CD4-positive, alpha-beta T cell treated with Interleukin-4 for 4 hours (primary cell): ENCODE measurements at places on chromosomes 4 and X.

DNA sequence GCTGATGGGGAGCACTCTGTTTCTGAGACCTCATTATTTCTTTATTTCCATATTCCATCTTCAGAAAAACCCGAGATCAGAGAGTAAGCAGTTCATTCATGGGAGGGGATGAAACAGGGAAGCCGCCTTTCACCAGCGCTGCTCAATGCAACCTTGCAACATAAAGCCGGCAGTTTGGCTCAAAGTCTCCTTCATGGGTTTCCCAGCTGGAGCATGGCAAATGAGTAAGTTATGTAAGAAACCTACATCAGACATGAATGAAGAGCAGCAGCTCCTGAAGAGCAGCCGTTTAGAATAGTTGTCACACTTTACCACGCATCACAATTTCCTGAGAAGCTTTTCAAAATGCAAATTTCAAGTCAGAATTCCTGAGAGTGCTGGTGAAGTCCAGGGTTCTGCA lies 578.8 kb downstream of the FSTL5 start:
- no peak for DNase-seq

DNA sequence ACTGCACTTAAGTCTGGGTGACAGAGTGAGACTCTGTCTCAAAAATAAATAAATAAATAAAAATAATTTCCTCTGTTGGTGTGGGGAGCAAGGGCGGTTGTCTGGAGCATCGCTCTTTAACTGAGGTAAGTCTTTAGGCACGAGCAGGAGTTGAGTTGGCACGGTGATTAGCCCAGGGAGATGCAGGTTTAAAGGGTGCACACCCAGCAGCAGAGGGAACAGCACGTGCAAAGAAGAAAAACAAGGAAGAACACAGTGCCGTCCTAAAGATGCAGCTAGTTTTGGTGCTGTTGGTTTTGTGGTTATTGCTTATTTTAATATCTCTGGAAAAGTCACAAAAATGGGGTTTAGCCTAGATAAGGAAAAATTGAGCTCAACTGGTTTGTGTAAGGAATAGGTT lies 87.8 kb downstream of the DHX15 start:
- no peak for DNase-seq

DNA sequence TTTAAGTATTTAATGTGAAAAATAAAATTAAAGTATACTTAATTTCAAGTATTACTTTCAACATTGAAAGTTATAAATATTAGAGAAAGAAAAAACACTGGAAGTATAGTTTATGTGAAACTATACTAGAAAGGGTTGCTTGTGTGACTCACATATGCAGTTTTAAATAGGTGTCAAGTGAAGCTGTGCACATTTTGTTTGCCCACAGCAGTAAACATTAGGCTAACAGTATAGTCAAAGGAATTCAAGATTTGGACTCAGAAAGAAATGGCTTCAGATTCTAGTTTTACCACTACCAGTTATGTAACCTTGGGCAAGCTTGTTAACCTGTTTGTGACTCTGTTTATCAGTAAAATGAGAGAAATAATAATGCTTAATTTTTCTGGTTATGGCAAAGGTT lies 148.2 kb downstream of the FAM47B start:
- DNase-seq = no peak

DNA sequence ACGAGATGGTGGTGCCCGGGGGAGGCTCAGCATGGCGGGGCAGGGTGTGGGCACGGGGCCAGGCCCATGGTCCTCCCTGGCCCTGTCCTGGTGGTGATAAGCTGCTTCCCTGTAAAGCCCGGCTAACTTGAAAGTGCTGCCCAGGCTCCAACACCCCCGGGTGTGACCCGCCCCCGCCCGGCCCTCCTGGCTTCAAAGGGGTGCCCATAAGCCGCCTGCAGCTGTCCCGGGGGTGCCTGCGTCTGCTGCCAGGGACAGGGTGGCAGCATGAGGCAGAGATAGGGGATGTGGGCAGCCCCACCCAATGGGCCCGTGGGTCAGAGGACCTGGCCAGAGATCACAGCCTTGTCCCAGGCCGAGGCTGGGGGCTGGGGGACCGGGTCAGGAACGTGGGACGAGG lies 18.1 kb downstream of the FGFRL1 start:
- no peak for DNase-seq

- no peak for DNase-seq
These were observed 32.2 kb upstream of the SLIT2 start for GRCh38 chr4:20219521-20219920.
